ENCODE measurements at places on chromosomes 16 and 17. TPM values are rescaled to one million over a fixed set of nuclear protein-coding genes. Genes with fewer than 3 reads are reported as not detected.

GNG13 gene
- total RNA-seq: not detected

GRCh38 chr17:19857640-19858039 lies 10.1 kb downstream of the ULK2 start:
- H3K4me3 ChIP-seq: no peak overlapping the region
- DNase-seq: no peak
- H3K27ac ChIP-seq: no peak overlapping the region
- H3K36me3 ChIP-seq: peaks cover 3% of the 10 kb centered on the region
- H3K27me3 ChIP-seq: no peaks in the 10 kb centered on the region

DNA sequence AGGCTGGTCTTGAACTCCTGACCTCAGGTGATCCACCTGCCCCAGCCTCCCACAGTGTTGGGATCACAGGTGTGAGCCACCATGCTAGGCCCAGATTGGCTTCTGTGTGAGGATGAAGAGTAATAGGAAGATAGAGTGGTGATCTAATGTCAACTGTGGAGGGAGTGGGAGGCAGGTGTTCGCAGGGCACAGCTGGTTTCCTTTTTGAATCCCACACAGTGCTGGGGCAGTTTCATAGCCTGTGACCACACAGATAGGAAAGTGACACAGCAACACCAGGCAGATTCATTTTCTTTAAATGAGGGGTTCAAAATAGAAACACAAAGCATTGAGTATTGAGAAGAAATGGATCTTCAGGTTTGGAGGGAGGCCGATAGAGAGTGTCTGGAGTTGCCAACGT lies 540.3 kb downstream of the WWOX start:
- H3K27me3 ChIP-seq: peaks cover 15% of the 10 kb centered on the region
- no peak overlapping the region for H3K4me3 ChIP-seq
- DNase-seq: no peak
- no peak overlapping the region for H3K27ac ChIP-seq

- no peak for DNase-seq
- no peak overlapping the region for H3K4me3 ChIP-seq
- peaks cover 9% of the 10 kb centered on the region for H3K4me1 ChIP-seq
- peaks cover 22% of the 10 kb centered on the region for H3K36me3 ChIP-seq
- no peak overlapping the region for H3K27ac ChIP-seq
These were observed 20.8 kb downstream of the GOSR2 start for GRCh38 chr17:46943501-46944393.

GRCh38 chr17:17570140-17570797 lies 21.2 kb downstream of the PEMT start:
- no peak for DNase-seq
- H3K27ac ChIP-seq: no peak overlapping the region
- no peaks in the 10 kb centered on the region for H3K27me3 ChIP-seq
- no peaks in the 10 kb centered on the region for H3K4me1 ChIP-seq

SLFN14 gene
- 0.07 TPM for total RNA-seq

GRCh38 chr16:55100100-55100499 lies 169.4 kb downstream of the IRX5 start:
- H3K4me1 ChIP-seq: no peaks in the 10 kb centered on the region
- H3K36me3 ChIP-seq: no peaks in the 10 kb centered on the region
- no peak overlapping the region for H3K27ac ChIP-seq
- no peak for DNase-seq
- no peak overlapping the region for H3K4me3 ChIP-seq

GRCh38 chr16:89847940-89848297 lies 19.6 kb downstream of the SPIRE2 start:
- no peaks in the 10 kb centered on the region for H3K36me3 ChIP-seq
- H3K4me1 ChIP-seq: peaks cover 4% of the 10 kb centered on the region
- DNase-seq: no peak
- no peak overlapping the region for H3K27ac ChIP-seq

ADGRG3 gene
- total RNA-seq: not detected

DNA sequence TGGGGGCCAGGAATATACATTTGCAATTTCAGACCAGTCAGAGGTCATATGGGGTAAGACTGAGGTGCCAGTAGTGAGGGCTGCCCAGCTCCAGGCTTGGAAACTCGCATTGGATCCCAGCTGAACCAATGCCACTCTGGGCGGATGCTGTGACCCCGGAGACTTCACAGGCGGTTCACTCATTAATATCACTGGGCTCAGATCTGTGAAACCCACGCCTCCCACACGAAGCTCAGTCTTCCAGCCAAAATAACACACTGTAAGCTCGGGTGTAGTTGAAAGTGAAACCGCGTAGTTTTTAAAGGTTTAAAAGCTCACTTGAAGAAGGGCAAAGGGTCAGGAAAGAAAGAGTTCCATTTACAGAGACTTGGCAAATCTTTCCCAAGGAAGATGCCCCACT lies 254.8 kb downstream of the FOXL1 start:
- no peaks in the 10 kb centered on the region for H3K4me1 ChIP-seq
- H3K27me3 ChIP-seq: peaks cover 2% of the 10 kb centered on the region
- no peak overlapping the region for H3K27ac ChIP-seq
- DNase-seq: no peak
- H3K4me3 ChIP-seq: no peak overlapping the region
- H3K36me3 ChIP-seq: no peaks in the 10 kb centered on the region

- H3K4me1 ChIP-seq: no peaks in the 10 kb centered on the region
- H3K27me3 ChIP-seq: peaks cover 2% of the 10 kb centered on the region
- DNase-seq: no peak
- H3K4me3 ChIP-seq: no peak overlapping the region
These were observed 7.4 kb upstream of the OR1A2 start for GRCh38 chr17:3189961-3190360.

- no peaks in the 10 kb centered on the region for H3K36me3 ChIP-seq
- H3K4me1 ChIP-seq: peaks cover 5% of the 10 kb centered on the region
- H3K27me3 ChIP-seq: peaks cover 31% of the 10 kb centered on the region
- H3K4me3 ChIP-seq: peak overlapping the region; percentile 56
- no peak overlapping the region for H3K27ac ChIP-seq
- peak; percentile 93 for DNase-seq
These were observed 1.4 kb upstream of the SLC22A31 start for GRCh38 chr16:89201439-89202377.

DNA sequence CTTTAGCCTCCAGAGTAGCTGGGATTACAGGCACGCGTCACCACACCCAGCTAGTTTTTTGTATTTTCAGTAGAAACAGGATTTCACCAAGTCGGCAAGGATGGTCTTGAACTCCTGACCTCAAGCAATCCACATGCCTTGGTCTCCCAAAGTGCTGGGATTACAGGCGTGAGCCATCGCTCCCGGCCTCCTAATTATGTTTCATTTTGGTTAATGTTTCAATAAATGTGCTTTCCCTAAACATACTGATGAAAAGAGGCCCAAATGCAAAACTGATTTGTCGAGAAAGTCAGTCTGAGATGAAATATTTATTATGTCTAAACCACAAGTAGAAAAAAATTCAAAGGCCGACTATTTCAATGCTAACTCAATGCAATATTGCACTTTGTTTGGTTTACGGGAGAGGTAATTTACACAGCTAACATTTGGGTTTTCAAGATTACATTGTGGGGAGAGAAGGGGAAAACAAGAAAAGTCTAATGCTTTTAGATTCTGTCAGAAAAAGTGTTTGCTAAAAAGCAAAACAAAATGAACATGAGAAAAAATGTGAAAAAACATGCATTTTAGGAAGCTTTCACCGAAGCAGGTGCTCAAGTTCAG lies 9.8 kb downstream of the STAT3 start:
- peak overlapping the region; percentile 78 for H3K4me3 ChIP-seq
- no peak for DNase-seq
- no peaks in the 10 kb centered on the region for H3K27me3 ChIP-seq
- H3K36me3 ChIP-seq: peaks cover 30% of the 10 kb centered on the region
- H3K4me1 ChIP-seq: peaks cover 59% of the 10 kb centered on the region

DNA sequence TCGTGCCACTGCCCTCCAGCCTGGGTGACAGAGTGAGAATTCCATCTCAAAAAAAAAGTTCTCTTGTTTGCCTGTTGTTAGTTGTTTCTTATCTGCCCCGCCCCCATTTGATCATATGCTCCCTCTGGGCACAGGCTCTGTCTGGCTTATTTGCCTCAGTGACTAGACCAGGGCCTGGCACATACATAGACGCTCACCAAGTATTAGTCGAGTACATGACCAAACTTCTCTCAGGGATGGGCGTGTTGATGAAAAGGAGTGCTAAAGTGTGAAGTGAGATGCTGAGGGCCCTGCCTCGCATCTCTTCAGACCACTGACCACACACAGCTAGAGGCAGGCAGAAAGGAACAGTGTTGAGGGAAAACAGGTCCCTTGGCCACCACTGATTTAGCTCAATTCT lies 3.3 kb upstream of the HELZ start:
- no peak overlapping the region for H3K27ac ChIP-seq
- H3K4me1 ChIP-seq: peaks cover 17% of the 10 kb centered on the region
- H3K36me3 ChIP-seq: peaks cover 4% of the 10 kb centered on the region
- DNase-seq: no peak
- H3K4me3 ChIP-seq: no peak overlapping the region

GRCh38 chr17:44084131-44084538 lies 13.6 kb downstream of the G6PC3 start:
- peaks cover 14% of the 10 kb centered on the region for H3K4me1 ChIP-seq
- DNase-seq: peak; percentile 78
- H3K27ac ChIP-seq: no peak overlapping the region

OR2C1 gene
- total RNA-seq: not detected

CX3CL1 gene
- not detected for total RNA-seq

GRCh38 chr16:8686031-8686621 lies 11.7 kb downstream of the ABAT start:
- no peak overlapping the region for H3K27ac ChIP-seq
- H3K4me1 ChIP-seq: no peaks in the 10 kb centered on the region
- H3K36me3 ChIP-seq: peaks cover 8% of the 10 kb centered on the region

CIBAR2 gene
- not detected for total RNA-seq

DNA sequence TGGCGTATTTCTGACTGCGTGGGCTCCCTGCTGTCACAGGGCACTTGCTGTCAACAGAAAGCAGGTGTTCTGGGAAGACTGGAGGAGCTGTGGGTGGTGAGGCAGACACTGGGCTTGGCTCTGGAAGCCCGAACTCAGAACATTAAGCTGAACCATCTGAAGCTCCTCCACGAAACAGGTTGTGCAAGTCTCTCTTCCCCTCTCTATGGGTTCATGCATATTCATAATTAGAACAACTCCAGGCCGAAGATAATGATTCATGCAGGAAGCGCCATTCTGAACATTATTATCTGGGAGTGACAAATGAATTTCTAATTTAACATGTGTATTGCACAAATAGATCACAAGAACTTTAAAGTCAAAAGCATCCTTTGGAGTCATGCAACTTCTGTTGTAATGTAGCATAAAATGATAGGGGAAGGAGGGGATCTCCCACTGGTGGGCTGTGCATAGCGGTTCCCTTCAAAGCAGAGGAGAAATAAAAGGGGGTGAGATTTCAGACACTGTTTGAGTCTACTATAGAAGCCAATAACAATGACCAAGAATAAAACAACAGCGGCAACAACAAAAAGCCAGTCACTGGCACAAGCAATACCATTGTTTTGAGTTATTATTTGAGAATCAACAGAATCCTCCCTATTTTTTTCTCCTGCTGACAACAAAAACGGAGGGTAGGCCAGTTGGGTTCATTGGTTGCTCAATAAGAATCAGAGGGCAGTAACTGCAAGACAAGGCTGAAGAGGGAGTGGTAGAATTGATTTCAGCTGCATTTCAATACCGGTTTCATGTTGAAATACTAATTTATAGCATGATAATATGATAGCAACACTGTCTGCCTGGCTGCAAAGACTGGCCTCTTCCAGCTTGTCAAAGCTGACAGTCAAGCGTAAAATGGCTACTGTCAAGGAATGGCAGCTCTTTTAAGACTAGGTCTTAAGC lies 407.3 kb downstream of the XYLT1 start:
- H3K27me3 ChIP-seq: no peaks in the 10 kb centered on the region
- no peak overlapping the region for H3K27ac ChIP-seq
- H3K36me3 ChIP-seq: no peaks in the 10 kb centered on the region
- DNase-seq: no peak
- H3K4me1 ChIP-seq: no peaks in the 10 kb centered on the region
- H3K4me3 ChIP-seq: no peak overlapping the region

SLFN12 gene
- total RNA-seq: 7.8 TPM

- no peaks in the 10 kb centered on the region for H3K36me3 ChIP-seq
- no peak for DNase-seq
- H3K4me1 ChIP-seq: peaks cover 21% of the 10 kb centered on the region
- H3K4me3 ChIP-seq: peak overlapping the region; percentile 35
- peaks cover 2% of the 10 kb centered on the region for H3K27me3 ChIP-seq
- peak overlapping the region; percentile 95 for H3K27ac ChIP-seq
These were observed 35.3 kb upstream of the XYLT2 start for GRCh38 chr17:50310455-50311111.

TEKT1 gene
- not detected for total RNA-seq

ELMO3 gene
- total RNA-seq: 8.2 TPM

DNA sequence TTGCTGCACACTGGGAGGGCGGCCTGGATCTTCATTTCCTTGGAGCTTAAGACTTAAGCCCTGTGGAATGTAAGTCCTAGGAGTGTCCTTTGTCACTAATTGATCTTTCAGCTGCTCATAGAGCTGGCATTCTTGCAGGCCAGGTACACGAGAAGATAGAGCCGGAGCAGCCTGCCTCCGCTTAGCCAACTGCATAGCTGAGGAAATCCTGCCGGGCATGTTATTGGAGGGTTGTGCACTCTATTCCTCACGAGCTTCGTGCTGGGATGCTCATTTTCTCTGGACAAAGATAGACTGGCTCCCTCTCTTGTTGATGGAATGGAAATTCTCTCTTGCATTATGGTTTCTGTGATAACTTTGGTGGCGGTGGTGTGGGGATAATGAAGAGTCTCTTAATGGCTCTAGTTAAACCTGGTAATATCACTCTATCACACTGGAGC lies 76.9 kb downstream of the RPA1 start:
- no peak for DNase-seq
- no peak overlapping the region for H3K4me3 ChIP-seq
- no peaks in the 10 kb centered on the region for H3K36me3 ChIP-seq
- H3K27ac ChIP-seq: no peak overlapping the region
- H3K4me1 ChIP-seq: peaks cover 8% of the 10 kb centered on the region
- peaks cover 64% of the 10 kb centered on the region for H3K27me3 ChIP-seq

DNA sequence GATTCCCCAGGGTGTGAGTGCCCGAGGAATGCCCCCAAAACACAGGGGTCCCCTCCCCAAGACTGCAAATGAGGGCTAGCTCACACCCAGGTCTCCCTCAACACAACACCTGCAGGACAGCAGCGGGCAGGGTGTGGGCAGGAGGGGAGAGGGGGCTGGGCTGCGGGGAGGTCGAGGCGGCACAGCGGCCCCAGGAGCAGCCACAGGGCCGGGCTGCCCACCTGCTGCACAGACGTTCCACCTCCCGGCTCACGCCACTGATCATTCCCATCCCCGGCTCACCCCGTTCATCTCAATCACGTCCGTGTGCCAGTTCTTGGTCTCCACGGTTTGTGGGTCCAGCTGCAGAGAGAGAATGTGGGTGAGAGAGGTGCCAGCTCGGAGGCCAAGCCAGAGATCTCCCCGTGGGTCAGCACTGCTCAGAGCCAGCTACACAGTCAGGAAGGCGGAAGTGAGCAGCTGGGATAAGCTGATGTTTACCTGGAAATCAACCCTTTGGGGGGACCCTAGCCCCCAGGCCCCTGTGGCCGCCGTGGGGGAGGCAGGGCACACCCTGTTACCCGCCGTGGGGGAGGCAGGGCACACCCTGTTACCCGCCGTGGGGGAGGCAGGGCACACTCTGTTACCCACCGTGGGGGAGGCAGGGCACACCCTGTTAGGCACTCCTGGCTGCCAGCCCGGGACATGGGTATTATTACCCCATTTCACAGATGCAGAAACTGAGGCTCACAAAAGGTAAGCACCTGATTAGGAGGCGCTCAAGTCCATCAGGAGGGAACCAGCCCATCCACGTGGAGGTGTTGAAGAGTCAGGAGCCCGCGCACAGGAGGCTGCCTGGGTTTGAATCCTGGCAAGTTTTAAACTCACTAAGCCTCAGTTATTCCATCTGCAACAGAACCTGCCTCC lies 16.1 kb downstream of the TIMM22 start:
- no peak overlapping the region for H3K27ac ChIP-seq
- no peaks in the 10 kb centered on the region for H3K4me1 ChIP-seq
- no peak for DNase-seq

- no peaks in the 10 kb centered on the region for H3K36me3 ChIP-seq
- no peak overlapping the region for H3K27ac ChIP-seq
- no peaks in the 10 kb centered on the region for H3K4me1 ChIP-seq
- DNase-seq: no peak
These were observed 16.5 kb downstream of the SCGB1C2 start for GRCh38 chr17:153851-154250.

Measured in activated CD4-positive, alpha-beta T cell treated with anti-CD3 and anti-CD28 coated beads, Interleukin-2, amount 10 ng/mL, durations not matched to agents 24 days and 14 days (primary cell).